A375 (cell line): ENCODE measurements at places on chromosomes 3 and 15. TPM values are rescaled to one million over a fixed set of nuclear protein-coding genes. Genes with fewer than 3 reads are reported as not detected.

Gene CILP
- not detected in 2 replicates for total RNA-seq

Gene CAMK2N2
- total RNA-seq: 0.23 and 0.40 TPM in 2 replicates

Gene GOLGA8G
- total RNA-seq: 0.34 and 0.85 TPM in 2 replicates

Gene RPS27L
- 118 and 154 TPM in 2 replicates for total RNA-seq

Gene ZBTB20
- total RNA-seq: 9.0 and 9.6 TPM in 2 replicates

Gene IMPG2
- 0.04 and 0.05 TPM in 2 replicates for total RNA-seq

Gene C15orf39
- total RNA-seq: 14.2 and 14.7 TPM in 2 replicates

Gene RBMS3
- total RNA-seq: 22.9 and 32.9 TPM in 2 replicates

Gene CDCP1
- total RNA-seq: 5.0 and 5.4 TPM in 2 replicates

Gene SEMA6D
- total RNA-seq: 0.60 and 0.64 TPM in 2 replicates

Gene COL6A6
- not detected in 2 replicates for total RNA-seq

Gene ZIC4
- total RNA-seq: 0.15 and 0.56 TPM in 2 replicates

Gene ULK4
- total RNA-seq: 12.0 and 41.7 TPM in 2 replicates

Gene CLRN1
- total RNA-seq: not detected in 2 replicates

Gene EIF1B
- total RNA-seq: 14.8 and 15.2 TPM in 2 replicates

Gene CDHR4
- total RNA-seq: 0.11 and 0.26 TPM in 2 replicates

Gene XCR1
- total RNA-seq: not detected in 2 replicates
